GM12891 (cell line): ENCODE measurements at places on chromosomes 4 and X.

GRCh38 chrX:24019448-24019847 lies 7.5 kb downstream of the KLHL15 start:
- no peak for DNase-seq

GRCh38 chr4:161187569-161187968 lies 976.2 kb downstream of the FSTL5 start:
- DNase-seq = no peak

- DNase-seq = no peak
These were observed 824.5 kb downstream of the STIM2 start for GRCh38 chr4:27685091-27685490.

GRCh38 chrX:1075156-1075555 lies 137.3 kb downstream of the CRLF2 start:
- DNase-seq = no peak

- no peak for DNase-seq
These were observed at the start of gene NUDT11 for GRCh38 chrX:51496501-51497291. TSS of gene NUDT11 (minus strand) at chrX:51496592. CDS start at chrX:51496444, 148 bp downstream.

- DNase-seq = no peak
These were observed 166.4 kb upstream of the NPY2R start for GRCh38 chr4:155042014-155042413.

DNA sequence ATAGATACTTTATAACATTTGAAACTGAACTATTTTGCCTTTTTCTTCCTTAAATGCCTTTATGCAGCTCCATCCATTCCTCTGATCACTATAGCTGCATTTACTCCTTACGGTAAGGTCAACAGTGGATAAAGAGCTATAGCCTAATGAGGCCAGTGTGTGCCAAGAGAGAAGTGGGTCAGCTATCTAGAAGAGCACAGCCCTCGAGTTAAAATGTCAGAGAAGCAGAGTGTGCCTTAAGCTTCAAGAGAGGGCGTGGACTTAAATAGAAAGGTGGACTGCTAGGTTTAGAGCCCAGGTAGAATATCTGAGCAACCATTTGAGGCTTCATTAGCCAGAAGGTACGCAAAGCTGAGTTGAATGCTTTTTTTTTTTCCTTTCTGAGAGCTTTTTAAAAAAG lies 347.4 kb downstream of the BMPR1B start:
- no peak for DNase-seq

DNA sequence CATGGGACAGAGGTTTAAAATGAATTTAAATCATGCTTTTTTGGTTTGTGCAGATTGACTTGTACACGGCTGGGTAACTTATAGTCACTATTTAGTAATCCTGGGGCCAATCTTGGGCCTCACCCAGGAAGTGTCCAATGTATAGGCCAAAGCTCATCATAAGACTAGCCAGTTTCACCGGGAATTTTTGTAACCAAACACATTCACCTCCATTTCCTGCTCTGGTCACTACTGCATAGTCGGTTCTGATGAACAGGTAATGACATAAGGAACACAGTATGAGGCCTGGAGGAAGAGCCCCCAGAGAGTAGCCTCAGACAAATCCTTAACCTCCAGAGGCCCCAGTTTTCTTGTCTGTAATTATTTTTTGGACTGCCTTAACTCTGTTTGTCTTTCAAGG lies 81.9 kb downstream of the HPRT1 start:
- DNase-seq = no peak

DNA sequence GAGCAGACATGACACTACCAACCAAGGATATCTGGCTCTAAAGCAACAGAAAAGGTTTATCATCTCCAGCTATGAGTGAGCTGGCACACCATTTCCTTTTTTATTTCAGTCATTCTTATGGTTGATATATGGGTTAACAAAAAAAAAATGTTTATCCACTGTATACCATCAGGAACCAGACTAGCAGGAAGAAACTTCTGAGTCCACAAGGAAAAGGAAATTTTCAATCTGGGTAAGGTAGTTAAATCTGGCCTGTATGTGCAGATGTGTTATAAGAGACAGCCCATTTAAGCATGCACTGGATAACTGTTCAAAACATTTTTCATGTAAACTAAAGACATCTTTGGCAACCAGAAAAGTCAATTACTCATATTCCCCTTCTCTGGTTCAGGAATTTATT lies 35.0 kb downstream of the AMMECR1 start:
- no peak for DNase-seq

DNA sequence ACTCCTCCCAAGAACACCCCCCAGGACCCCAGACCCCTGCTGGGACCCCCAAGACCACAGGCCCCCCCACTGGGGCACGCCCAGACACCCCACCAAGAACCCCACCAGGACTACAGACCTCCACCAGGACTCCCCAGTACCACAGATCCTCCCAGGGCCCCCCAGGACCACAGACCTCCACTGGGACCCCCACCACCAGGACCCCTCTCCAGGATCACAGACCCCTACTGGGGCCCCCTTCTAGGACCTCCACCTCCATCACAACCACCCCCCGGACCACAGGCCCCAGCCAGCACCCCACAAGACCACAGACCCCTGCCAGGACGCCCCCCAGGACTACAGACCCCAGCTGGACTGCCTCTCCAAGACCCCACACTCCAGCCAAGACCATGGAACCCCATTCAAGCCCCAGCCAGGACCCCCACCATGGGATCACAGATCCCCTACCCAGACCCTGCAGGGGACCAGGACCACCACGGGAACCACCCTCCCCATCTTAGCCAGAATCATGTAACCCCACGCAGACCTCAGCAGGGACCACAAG lies 855 bp upstream of the DHRSX start:
- DNase-seq = no peak

DNA sequence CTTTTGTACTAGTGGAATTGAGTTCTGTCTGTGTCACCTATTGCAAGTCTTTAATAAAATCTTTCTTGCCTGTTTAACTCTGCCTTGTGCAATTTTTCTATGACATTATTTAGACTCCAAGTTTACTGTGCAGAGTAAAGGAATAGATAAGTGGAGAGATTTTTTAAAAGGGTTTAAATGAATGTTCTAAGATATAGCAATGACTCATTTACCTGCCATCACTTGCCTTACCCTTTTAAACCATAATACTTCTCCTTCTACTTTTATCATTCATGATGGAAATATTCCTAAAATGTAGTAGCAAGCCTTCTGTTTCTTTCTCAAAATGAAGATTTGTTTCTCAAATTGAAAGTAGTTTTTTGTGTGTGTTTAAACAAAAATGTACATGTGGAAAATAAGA lies 782.8 kb upstream of the MAGEB2 start:
- no peak for DNase-seq

- no peak for DNase-seq
These were observed 10.0 kb downstream of the AWAT2 start for GRCh38 chrX:70039758-70040157.
